ENCODE measurements at places on chromosomes 2 and 18. TPM values are rescaled to one million over a fixed set of nuclear protein-coding genes. Genes with fewer than 3 reads are reported as not detected.

Gene RGPD3
- 1.2 TPM for total RNA-seq

Gene RAD51AP2
- total RNA-seq, result 0.82 TPM

Gene CTLA4
- not detected for total RNA-seq

Gene CNTNAP5
- total RNA-seq, result 30.6 TPM

Gene ZNF385B
- total RNA-seq, result 7.7 TPM

Gene STPG4
- 0.41 TPM for total RNA-seq

Gene MREG
- total RNA-seq, result 2.4 TPM

Gene SESTD1
- 70.9 TPM for total RNA-seq

Gene ABHD3
- 7.7 TPM for total RNA-seq

Gene DES
- total RNA-seq, result 0.41 TPM

Gene ACKR3
- 20.0 TPM for total RNA-seq

Gene APLF
- 11.8 TPM for total RNA-seq

Gene ZSWIM2
- total RNA-seq, result 0.41 TPM

Gene SCN9A
- 68.5 TPM for total RNA-seq

DNA sequence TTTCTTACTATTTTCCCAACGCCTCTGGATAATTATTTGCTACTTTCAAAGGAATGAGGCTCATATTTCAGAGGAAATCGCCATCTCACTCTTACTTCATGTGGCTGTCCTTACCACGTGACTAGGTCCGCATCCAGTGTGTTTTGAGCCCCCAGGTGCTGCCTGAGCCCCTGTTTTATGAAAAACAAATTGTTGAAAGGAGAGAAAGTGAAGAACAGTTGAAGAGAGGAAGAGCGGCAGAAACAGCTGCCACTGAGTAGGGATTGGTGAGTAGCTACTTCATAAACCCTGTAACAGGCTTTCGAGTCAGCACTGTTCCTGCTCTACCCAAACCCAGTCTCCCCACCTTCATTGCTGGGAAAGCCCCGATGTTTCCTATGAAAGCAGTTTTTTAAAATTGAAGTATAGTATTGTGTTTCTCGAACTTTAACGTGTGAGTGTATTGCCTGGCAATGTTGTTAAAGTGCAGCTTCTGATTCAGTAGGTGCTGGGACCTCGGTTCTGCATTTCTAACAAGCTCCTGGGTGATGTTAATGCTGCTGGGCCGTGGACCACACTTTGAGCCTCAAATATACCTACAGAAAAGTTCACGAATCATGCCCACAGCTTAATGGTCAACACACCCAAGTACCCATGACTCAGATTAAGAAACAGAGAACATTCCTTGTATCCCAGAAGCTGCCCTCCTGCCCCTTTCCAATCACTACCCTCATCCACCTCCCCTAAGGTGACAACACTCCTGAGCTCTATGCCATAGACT lies 39.7 kb downstream of the TMEM177 start:
- DNase-seq, result no peak

GRCh38 chr2:240501531-240501991 lies 56.2 kb downstream of the ANKMY1 start:
- DNase-seq, result no peak

GRCh38 chr2:138276339-138276738 lies 225.2 kb upstream of the SPOPL start:
- no peak for DNase-seq

DNA sequence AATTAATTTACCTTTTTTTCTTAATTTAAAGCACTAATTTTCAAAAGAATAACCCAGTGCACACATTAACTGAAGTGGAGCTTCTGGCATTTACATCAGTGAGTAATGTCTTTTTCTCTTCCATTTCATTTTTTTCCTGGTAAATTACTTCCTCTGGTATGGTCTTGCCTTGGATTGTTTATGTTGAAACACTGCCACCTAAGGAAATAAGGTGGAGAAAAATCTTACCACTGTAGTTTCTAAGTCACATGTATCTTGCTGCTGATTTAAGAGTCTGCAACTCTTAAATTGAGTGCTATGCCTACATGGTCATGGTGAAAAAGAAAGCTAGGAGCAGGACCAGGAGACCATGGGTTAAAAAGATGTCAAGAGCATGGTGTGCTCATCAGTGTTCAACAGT lies 51.0 kb downstream of the TTC27 start:
- DNase-seq, result no peak

- DNase-seq, result peak; percentile 34
These were observed 1.3 kb downstream of the FMNL2 start for GRCh38 chr2:152336119-152336853.

DNA sequence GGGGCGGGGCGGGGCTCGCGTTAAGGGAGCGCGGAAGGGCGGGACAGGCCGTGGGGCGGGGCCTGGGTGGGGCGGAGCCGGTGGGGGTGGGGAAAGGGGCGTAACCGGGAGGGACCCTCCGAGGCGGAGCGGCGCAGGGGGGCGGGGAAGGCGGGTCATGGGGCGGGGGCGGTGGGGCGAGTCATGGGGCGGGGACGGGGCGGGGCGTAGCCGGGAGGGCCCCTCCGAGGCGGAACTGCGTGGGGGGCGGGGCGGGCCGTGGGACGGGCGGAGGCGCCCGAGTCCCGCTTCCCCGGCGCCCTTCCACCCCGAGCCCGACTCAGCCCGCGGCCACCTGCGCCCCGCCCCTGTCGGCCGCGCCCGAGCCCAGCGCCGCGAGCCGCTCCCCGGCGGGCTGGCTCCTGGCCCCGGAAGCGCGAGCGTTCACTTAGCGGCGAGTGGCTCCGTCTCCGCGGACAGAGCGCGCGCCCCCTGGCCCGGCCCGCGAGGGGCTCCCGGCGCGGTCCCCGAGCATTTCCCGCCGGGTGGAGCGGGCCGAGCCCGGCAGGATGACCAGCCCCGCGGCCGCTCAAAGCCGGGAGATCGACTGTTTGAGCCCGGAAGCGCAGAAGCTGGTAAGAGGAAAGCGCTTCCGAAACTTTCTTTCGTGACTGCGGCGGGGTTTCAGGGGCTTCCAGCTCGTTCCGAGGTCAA lies 64.7 kb downstream of the LRRFIP1 start:
- peak; percentile 95 for DNase-seq

GRCh38 chr18:11986061-11986460 lies 4.8 kb downstream of the IMPA2 start:
- DNase-seq, result no peak

DNA sequence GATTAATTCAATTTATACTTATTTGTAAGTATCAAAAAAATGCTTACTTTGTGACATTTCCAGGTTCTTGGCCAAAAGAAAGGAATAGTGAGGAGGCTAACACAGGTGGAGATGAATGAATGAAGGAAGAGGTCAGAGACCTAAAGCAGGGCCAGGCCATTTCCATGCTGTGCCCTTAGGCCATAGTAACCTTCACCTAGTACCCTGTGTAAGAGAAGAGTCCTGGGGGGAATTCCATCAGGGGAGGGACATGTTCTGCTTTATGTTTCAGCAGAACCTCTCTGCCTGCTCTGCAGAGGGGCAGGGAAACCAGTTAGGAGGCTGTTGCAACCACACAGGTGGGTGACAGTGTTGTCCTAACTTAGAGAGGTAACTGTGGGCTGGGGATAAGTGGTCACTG lies 204.2 kb upstream of the CDH20 start:
- no peak for DNase-seq

- no peak for DNase-seq
These were observed 75.6 kb downstream of the SRD5A2 start for GRCh38 chr2:31505111-31505510.

- no peak for DNase-seq
These were observed 540.5 kb downstream of the SLC4A3 start for GRCh38 chr2:220167956-220168355.

- DNase-seq, result no peak
These were observed 139.7 kb downstream of the BCL11A start for GRCh38 chr2:60413814-60414168.

DNA sequence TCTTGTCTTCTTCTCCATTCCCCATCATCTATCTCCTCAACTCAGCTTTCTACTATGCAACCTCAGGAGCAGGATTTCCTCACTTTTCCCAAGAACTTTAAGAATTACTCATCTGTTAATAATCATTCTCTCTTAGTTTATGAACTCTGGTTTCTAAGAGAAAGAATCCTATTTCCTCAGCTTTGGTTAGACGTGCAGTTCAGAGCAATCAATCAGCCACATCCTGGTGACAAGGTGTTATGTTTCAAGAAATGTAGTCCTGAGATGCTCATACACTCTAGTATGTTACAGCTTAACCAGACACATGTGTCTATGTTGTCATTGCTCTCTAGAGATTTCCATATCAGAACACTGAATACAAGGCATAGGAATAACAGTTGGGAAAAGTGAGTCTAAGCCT lies 277.9 kb downstream of the MBD2 start:
- no peak for DNase-seq

DNA sequence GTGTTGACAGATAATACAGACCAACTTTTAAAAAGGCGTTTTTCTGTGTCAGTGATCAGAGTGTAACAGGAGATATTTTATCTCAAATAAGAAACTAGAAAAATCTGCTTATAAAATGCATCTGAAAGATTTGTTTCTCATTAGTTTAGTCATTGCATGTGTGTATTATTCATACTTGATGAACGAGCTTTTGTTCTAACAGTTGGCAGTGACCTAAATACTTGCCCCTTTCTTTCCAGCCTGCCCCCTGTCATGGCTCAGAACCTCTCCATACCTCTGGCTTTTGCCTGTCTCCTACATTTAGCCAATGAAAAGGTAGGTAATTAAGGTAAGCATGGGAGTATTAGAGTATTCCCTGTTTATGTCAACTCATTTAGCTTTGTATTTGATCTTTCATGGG lies 33.6 kb downstream of the NCAPH start:
- no peak for DNase-seq

DNA sequence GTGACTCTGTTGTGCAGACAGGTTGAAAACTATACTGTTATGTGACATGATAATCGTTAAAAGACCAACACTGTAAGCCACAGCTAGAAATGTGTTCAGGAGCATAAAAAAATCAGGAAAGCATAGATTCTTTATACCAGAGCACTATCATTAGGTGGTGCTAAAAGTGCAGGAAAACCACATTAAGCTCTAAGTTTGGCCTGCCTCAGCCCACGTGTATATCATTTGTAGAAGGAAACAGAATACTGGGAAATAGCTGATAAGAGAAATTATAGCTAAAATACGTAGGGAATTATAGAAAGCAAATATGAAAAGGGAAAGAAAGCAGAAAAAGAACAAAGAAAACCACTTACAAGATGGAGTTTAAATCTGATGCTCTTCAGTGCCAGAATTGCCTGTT lies 26.5 kb upstream of the C2orf74 start:
- DNase-seq, result peak; percentile 16

- DNase-seq, result no peak
These were observed 492.1 kb upstream of the MYT1L start for GRCh38 chr2:2823061-2823753.

GRCh38 chr2:216242365-216242764 lies 129.9 kb downstream of the MARCHF4 start:
- DNase-seq, result no peak

DNA sequence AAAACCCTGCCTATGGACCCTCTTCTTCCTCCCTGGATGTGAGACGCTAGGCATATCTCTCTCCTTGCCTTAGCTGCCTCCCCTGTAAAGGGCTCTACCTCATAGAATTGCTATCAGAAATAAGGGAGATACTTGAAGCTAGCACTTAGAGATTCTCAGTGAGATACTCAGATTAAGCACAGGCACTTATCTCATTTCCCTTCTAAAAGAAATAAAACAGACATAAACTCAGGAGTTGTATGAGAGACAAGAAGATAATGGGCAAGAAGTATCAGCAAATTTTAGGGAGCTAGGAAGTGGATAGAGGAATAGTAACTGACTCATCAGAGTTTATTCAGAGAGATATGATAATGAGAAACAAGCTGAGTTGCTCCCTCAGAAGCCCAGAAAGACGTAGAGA lies 131.0 kb downstream of the SP3 start:
- no peak for DNase-seq

DNA sequence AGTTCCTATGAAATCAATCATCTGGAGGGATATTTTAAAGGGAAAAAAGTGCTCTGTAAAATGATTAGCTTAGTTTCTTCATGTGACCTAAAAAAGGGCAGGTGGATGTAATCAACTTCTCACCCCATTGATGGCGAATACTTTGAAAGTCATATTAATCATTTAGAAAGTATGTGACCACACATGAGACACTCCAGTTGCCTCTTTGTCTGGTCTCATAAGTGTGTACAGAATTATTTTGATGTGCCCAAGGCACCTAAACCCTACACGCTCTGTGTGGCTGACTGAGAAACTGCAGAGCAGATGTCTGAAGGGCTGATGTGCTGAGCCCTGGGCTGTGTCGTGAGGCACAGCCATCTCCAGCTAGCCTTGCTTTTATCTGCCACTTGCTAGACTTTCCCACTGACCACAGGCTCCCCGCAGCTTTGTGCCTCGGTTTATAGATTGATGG lies 26.9 kb downstream of the SGPP2 start:
- DNase-seq, result no peak

DNA sequence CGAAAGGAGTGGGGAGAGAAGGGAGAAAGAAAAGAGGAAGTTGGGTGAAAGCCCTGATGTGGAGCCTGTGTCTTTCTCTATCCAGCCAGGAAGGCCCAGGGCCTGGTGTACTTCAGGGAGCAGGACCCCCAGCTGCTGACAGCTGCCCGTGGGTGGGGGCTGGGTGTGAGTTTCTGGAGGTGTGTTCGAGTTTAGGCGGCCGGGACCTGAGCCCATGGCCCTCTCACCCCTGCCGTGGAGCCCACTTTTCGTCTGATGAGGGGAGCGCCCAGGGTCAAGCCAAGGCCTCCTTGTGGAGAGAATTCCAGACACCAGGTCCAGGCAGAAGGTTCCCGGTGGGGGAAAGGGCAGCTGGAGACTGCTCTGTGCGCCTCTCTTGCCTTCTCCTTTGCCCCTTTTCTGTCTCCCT lies 2.2 kb downstream of the SIX3 start:
- no peak for DNase-seq

- no peak for DNase-seq
These were observed 81.0 kb downstream of the SP3 start for GRCh38 chr2:173884025-173884802.

DNA sequence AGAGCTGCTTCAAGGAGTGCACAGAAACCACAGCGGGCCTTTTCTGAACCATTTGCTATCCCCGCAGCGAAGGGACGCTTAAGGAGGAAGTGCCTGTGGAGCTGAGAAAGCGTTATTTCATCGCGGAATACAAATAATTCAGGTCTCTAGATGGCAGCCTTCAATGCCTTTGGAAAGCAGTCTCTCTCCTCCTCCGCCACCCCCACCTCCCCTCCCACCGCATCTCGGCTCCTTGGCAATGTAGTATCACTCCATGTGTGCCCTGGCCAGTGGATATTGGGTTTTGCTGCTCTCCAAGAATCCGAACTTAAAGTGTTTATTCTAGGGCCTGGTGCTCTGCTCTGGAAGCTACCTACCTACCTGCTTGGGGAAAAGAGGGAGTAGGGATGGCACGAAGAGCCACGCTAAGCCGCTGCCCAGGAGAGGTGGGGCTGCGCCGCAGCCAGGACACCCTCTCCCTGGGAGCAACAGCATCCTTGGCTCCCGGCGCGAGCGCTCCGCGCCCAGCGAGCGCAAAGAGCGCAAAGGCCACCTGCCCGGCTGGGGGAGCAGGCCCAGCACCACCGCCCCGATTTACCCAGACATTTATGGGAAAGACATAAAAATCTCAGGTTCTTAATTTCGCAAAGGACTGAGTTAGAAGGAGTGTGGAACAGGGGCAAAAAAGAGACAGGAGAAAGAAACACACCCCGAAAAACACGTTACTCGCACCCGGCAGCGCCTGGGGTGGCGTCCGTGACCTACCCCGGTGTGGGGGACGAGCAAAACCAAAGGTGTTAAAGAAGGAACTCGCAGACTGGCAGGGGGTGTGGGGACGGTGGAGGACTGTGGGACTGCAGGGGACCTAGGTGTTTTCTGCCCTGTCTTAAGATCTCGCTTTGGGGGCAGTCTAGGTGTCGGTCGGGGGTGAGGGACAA lies 1.0 kb downstream of the SPHKAP start:
- DNase-seq, result no peak

- no peak for DNase-seq
These were observed 1367.2 kb upstream of the SLC39A10 start for GRCh38 chr2:194289712-194290346.

GRCh38 chr2:200129721-200130462 lies 174.5 kb downstream of the MAIP1 start:
- DNase-seq, result no peak
